ENCODE measurements at places on chromosomes 11 and 22.

DNA sequence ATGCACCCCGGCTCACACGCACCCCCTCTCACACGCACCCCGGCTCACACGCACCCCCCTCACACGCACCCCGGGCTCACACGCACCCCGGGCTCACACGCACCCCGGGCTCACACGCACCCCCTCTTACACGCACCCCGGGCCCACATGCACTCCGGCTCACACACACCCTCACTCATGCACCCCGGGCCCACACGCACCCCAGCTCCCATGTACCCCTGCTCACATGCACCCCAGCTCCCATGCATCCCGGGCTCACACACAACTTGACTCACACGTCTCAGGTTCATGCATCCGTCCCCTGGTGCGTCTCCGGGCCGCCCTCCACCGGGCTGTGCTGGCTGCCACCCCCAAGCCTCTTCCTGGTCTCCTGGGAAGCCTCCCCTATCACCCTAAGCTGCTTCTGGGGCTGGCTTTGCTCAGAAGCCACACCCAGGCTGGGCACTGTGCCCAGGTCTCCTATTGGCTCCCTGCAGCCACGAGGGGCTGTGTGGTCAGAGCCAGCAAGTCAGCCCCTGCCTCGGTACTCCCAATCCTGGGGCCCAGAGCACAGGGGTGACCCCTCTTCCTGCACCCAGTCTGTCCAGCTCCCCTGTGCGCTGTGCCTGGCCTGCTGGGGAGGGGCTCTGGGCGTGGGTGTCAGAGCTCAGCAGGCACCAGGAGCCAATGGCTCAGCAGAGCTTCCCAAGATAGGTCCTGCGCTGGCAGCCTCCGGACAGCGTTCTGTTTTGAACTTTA lies 16.9 kb downstream of the TSPAN4 start:
- peak; percentile 69 for DNase-seq

- DNase-seq, result no peak
These were observed 256.0 kb upstream of the B3GAT1 start for GRCh38 chr11:134668076-134668475.

DNA sequence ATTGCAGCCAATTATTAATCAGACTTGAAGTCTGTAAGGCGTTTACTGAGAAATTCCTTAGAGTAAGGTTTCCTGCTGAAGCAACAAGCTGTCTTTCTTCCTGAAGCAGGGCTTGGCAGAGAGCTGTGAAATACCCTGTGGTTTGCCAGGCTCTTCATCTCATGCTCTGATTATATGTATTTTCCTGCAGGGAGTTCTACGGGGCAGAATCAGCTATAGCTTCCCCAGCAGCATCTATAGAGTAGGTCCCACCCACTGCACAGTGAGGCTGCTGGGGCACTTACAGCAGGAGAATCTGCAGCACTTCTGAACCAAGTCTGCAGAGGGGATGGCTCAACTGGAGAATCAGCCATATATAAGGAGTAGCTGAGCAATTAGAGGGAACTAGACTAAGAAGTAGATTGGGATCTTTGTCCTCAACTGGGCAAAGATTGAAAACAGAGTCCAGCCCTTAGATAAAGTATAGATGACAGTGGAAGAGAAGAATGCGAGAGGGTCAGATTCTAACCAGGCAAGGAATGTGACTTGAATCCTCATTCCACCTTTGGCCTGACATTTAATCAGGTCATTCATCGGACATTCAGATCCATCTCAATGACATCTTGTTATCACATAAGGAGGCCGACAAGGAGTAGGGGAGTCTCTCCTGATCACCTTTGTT lies 37.6 kb downstream of the CNTF start:
- DNase-seq, result no peak

DNA sequence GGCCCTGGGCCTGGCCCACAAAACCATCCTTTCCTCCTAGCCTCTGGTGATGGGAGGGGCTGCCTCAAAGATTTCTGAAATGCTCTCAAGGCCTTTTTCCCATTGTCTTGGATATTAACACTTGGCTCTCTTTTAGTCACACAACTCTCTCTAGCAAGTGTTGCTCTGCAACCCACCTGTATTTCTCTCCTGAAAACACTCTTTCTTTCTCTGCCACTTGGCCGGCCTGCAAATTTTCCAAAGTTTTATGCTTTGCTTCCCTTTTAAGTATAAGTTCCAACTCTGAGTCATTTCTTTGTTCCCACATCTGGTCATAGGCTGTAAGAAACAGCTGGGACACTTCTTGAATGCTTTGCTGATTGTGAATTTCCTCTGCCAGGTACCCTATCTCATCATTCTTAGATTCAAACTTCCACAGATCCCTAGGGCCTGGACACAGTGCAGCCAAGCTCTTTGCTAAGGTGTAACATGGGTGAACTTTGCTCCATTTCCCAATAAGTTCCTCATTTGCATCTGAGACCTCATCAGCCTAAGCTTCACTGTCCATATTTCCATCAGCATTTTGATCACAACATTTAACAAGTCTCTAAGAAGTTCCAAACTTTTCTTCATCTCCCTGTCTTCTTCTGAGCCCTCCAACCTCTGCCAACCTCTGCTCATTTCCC lies 93.8 kb downstream of the TRIM29 start:
- no peak for DNase-seq

DNA sequence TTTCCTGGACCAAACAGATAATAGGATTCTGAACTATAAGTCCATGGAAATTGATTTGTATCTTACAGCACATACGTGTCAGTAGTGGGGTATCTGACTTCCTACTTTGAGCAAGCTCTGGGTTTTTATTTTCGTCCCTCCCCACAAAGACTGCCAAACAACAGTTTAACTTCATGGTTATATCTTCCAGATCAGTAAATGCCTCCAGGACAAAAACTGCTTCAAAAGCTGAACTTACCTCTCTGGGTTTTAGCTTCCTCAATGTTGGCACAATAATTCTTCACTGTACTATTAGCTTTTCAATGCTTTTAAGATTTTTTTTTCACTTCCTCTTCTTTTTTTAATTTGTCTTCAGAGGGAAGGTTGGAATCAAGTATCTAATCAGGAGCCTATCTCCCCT lies 4.2 kb upstream of the DPF2 start:
- DNase-seq, result no peak

- no peak for DNase-seq
These were observed 56.7 kb downstream of the CABIN1 start for GRCh38 chr22:24067587-24068376.

DNA sequence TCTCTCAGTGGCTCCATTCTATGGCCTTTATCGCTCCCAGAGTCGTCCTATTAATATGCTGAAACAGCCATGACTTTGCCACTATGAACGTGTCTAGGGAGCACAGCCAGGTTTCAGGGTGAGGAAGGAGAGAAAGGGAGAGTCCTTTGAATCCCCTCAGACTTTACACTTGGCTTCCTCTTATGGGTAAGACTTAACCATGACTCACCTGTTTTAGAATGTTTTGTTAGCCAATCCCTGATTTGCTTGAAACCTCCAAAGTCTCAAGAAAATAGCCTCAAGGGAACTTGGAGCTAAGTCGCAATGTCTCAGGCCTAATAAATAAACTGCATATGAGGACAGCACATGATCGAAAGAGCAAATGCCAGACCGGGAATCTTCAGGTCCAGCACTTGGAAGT lies 131.2 kb upstream of the RCN1 start:
- peak; percentile 45 for DNase-seq

DNA sequence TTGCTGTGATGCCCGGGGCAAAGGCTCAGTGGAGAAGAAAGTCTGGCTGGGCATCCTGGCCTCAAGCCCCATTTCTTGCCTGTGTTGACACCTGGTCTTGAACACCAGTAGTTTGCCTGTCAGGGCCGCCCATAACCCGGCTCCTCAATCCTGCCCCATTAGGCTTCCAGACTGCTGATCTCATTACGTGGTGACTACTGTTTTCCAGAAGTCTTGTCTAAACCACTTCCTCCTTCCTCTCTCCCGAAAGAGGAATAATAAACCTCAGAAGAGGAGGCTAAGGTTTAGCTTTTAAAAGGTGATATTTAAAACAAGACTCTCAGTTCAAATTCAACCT lies 97.7 kb downstream of the CD44 start:
- peak; percentile 75 for DNase-seq

DNA sequence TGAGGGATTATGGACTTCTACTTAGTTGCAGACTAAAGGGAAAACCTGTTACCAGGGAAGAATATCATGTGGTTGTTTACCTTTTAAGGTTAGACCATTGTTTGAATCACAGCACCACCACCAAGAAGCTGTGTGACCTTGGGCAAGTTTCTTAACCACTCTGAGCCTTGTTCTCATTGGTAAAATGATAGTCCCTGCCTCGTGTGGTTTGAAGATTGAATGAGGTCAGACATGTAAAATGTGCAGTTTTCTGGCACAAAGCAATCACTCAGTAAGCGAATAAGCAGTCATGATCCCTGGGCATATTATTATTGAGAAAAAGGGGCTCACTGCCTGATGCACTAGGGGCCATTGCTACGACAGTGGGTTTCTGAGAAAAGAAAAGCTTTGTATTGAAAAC lies 28.3 kb downstream of the MOV10L1 start:
- DNase-seq, result peak; percentile 22

All from fibroblast of skin of back (primary cell).